ENCODE measurements at places on chromosomes 11 and 22.

GRCh38 chr11:8754241-8754640, 71.6 kb downstream of the RPL27A start:
- no peak for DNase-seq

- no peak for DNase-seq
Measured at GRCh38 chr11:13189561-13190426, 87.8 kb upstream of the BMAL1 start.

DNA sequence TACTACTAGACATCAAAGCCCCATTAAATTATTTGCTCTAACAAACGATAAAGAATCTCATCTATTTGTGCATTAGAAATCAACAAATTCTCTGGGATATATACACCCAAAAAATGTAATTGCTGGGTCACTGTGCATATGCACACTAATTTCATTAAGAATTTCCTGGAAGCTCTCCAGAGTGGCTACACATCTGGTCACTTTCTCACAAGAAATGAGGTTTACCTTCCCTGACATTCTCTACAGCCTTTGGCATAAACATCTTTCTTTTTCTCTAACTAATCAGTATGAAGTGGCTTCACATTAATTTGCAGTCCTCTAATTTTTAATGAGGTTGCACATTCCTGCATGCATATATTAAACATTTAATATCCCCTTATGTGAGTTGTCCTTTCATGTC, 150.8 kb upstream of the ANO5 start:
- no peak for DNase-seq

DNA sequence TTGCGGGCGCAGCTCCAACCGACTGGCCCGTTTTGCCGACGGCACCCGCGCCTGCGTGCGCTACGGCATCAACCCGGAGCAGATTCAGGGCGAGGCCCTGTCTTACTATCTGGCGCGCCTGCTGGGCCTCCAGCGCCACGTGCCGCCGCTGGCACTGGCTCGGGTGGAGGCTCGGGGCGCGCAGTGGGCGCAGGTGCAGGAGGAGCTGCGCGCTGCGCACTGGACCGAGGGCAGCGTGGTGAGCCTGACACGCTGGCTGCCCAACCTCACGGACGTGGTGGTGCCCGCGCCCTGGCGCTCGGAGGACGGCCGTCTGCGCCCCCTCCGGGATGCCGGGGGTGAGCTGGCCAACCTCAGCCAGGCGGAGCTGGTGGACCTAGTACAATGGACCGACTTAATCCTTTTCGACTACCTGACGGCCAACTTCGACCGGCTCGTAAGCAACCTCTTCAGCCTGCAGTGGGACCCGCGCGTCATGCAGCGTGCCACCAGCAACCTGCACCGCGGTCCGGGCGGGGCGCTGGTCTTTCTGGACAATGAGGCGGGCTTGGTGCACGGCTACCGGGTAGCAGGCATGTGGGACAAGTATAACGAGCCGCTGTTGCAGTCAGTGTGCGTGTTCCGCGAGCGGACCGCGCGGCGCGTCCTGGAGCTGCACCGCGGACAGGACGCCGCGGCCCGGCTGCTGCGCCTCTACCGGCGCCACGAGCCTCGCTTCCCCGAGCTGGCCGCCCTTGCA, 1.0 kb downstream of the FJX1 start:
- peak; percentile 55 for DNase-seq

Measured in nephron progenitor cell (in vitro differentiated cells).